ENCODE measurements at places on chromosomes 16 and 17.

DNA sequence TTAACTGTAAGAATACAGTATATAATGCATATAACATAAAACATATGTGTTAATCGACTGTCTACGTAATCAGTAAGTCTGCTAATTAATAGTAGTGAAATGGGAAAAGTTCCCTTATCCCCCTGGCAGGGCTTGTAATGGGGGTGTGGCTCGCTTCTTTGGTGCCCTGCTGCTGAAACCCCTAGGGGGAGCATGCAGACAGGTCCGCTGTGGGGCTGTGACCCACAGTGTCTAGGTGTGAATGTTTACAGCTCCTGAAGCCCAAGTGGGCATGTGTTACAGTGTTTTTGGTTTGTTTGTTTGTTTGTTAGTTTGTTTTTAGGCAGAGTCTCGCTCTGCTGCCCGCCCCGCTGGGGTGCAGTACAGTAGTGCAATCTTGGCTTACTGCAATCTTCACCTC is 495.7 kb downstream of the SHISA9 start:
- no peak for DNase-seq

DNA sequence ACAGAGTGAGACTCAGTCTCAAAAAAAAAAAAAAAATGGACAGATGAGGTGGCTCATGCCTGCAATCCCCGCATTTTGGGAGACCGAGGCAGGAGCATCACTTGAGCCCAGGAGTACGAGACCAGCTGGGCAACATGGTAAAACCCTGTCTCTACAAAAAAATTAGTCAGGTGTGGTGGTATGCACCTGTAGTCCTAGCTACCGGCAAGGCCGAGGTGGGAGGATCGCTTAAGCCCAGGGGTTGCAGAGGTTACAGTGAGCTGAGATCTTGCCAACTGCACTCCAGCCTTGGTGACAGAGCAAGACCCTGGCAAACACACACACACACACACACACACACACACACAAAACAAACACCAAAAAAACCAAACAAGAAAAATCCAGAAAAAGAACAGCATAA is 7.7 kb upstream of the ENGASE start:
- no peak for DNase-seq

DNA sequence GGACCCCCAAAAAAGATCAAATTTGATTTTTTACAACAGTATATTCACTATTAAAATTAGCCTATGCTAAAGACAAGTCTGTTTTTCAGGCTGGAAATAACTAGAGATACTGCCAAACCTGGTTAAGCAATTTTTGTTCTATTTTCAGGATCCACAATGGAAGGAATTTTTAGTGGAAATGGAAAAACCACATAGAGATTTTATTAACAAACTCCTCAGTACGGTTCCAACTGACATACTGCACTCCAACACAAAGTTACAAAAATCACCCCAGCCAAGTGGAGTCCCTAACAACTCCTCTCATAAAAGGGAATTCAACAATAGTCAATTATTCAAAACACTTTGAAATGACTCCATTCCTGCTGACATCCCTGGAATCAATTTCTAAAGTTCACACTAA is 101.6 kb upstream of the TOB1 start:
- DNase-seq: no peak

DNA sequence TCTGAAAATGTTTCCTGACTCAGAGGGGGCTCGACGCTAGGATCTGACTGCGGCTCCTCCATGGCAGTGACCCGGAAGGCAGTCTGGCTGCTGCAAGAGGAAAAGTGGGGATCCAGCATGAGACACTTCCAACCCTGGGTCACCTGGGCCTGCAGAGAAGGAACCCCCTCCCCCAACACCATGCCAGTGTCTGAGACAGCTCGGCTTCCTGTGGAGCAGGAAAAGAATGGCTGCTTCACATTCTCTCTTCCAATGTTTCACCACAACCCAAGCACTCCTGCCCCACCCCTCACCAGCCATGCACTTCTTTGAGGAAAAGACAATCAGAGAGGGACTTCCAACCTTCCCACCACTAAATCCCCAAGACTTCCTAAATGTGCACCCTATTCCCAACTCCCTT is 10.8 kb downstream of the TP53 start:
- DNase-seq: no peak

DNA sequence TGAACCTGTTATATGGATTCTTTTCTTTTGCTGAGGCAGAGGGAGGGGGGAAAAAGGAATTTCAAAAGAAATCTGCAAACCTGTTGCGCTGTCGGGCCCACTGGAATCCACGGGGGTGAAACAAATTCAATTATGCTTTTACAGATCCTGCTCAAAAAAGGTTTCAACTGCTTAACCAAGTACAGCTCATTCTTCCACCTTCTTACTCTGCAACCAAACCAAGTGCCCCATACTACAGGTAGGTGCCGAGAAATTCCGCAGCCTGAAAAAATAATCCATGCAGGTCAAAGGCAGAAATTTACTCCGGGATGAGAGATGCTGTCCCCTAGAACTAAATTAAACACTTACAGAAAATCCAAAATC is 416 bp downstream of the RNF43 start:
- no peak for DNase-seq

GRCh38 chr17:55540414-55541091 is 29.3 kb upstream of the SMIM36 start:
- no peak for DNase-seq

Data from globus pallidus (tissue), 1 donor.